Progenitor cell of endocrine pancreas (in vitro differentiated cells): ENCODE measurements at places on chromosomes 2 and 18.

- H3K4me3 ChIP-seq = peak within 1 kb of the TSS; percentile 78
- H3K36me3 ChIP-seq = no peaks in the 10 kb centered on the region
- H3K27ac ChIP-seq = peak within 1 kb of the TSS; percentile 46
Observed at GRCh38 chr18:34224423-34225217, at the start of gene NOL4. Gene NOL4, minus strand, starts transcription at chr18:34224913. Its CDS starts 1,660 bp downstream, at chr18:34223253.

- H3K27ac ChIP-seq = no peak overlapping the region
- H3K36me3 ChIP-seq = no peaks in the 10 kb centered on the region
- no peak overlapping the region for H3K4me3 ChIP-seq
- DNase-seq = no peak
- peaks cover 2% of the 10 kb centered on the region for H3K27me3 ChIP-seq
- no peaks in the 10 kb centered on the region for H3K4me1 ChIP-seq
Observed at GRCh38 chr2:118658596-118659198, 188.8 kb downstream of the EN1 start.

DNA sequence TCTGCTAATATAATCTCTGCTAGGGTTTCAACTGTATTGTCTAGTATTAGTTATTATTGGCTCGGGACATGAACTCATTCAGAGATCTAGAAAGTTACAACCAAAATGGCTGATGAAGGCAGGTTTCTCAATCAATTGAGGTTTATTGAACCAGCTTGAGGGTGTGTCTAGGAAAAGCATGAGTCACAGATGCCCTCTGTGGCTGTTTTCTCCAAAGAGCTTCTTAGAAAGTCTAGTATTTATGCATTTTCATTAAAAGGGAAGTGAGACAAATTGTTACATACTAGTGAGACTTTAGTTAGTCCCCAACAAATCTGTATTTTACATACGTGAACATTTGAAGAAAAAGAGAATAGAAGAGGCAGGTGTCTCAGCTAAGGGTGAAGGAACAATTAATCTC, 23.0 kb upstream of the RTTN start:
- no peak overlapping the region for H3K4me3 ChIP-seq
- H3K36me3 ChIP-seq = peaks cover 1% of the 10 kb centered on the region
- no peak for DNase-seq
- H3K27ac ChIP-seq = no peak overlapping the region
- peaks cover 12% of the 10 kb centered on the region for H3K4me1 ChIP-seq

DNA sequence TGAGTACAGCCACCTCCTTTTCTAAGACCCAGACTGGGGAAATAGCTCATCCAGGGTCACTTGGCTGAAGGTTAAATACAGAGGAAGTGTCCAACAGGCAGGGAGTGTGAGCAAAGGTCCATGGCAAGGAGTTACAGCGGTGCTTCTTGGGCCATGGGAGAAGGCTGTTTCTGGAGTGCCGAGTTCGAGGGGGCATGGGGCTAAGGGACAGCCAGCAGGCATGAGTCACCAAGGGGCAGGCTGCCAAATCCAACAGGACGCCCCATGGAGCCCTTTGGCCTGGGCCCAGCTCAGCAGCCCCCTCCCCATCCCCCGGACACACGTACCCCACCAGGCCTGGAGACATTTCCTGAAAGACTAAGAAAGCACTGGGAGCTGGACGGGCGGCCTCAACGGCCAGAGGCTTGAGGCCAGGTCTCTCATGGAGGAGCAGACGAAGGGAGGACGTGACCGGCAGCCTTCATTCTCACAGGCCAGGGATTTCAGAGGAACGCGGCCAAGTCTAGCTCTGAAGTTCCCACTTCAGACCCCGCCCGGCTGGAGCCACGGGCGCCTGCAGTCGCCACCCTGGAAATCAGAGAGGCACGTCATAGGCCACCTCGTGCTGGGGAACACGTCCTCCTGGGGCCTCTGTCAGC, 160.4 kb downstream of the SMAD7 start:
- H3K27me3 ChIP-seq = peaks cover 2% of the 10 kb centered on the region
- H3K36me3 ChIP-seq = peaks cover 8% of the 10 kb centered on the region
- no peak for DNase-seq
- no peak overlapping the region for H3K27ac ChIP-seq
- no peak overlapping the region for H3K4me3 ChIP-seq

- no peak for DNase-seq
- no peaks in the 10 kb centered on the region for H3K36me3 ChIP-seq
- H3K27ac ChIP-seq = no peak overlapping the region
- H3K27me3 ChIP-seq = no peaks in the 10 kb centered on the region
- peaks cover 6% of the 10 kb centered on the region for H3K4me1 ChIP-seq
- no peak overlapping the region for H3K4me3 ChIP-seq
Observed at GRCh38 chr2:144848423-144848822, 328.5 kb upstream of the ZEB2 start.

GRCh38 chr2:175166216-175166824, 1.7 kb downstream of the ATF2 start:
- H3K27ac ChIP-seq = peak overlapping the region; percentile 99
- peaks cover 1% of the 10 kb centered on the region for H3K36me3 ChIP-seq
- peaks cover 14% of the 10 kb centered on the region for H3K4me1 ChIP-seq
- peak overlapping the region; percentile 99 for H3K4me3 ChIP-seq

- H3K4me1 ChIP-seq = peaks cover 39% of the 10 kb centered on the region
- no peak overlapping the region for H3K4me3 ChIP-seq
- DNase-seq = no peak
- peaks cover 3% of the 10 kb centered on the region for H3K27me3 ChIP-seq
Observed at GRCh38 chr18:48784656-48785055, 166.1 kb downstream of the SMAD7 start.

GRCh38 chr2:56118474-56118873, 65.3 kb upstream of the CCDC85A start:
- DNase-seq = no peak
- H3K4me3 ChIP-seq = no peak overlapping the region
- peak overlapping the region; percentile 2 for H3K27ac ChIP-seq
- H3K36me3 ChIP-seq = no peaks in the 10 kb centered on the region
- H3K4me1 ChIP-seq = peaks cover 29% of the 10 kb centered on the region
- no peaks in the 10 kb centered on the region for H3K27me3 ChIP-seq

GRCh38 chr2:196990788-196991461, 64.4 kb upstream of the PGAP1 start:
- H3K4me3 ChIP-seq = no peak overlapping the region
- no peak overlapping the region for H3K27ac ChIP-seq
- DNase-seq = no peak
- no peaks in the 10 kb centered on the region for H3K36me3 ChIP-seq
- no peaks in the 10 kb centered on the region for H3K27me3 ChIP-seq

- H3K27me3 ChIP-seq = no peaks in the 10 kb centered on the region
- no peak for DNase-seq
- H3K27ac ChIP-seq = no peak overlapping the region
- H3K4me1 ChIP-seq = peaks cover 20% of the 10 kb centered on the region
- H3K36me3 ChIP-seq = no peaks in the 10 kb centered on the region
Observed at GRCh38 chr2:42192652-42193566, 23.8 kb downstream of the EML4 start.

DNA sequence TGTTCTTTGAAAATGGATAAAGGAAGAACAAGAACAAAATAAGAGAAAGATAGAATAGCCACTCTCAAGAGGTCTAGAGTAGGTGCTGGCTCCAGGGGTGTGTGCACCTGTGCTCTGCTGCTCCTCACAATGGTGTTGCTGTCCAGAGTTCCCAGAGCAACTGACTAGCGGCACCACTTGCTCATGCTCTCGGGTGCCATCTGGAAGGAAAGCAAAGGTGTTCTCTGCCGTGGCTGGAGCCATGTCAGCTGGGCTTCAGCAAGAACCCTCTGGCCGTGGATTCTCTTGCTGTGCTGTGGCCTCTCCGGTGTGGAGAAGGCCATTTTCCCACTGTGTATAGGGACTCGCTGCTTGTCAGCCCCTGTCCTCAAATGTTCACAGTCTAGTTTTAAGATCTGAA, 114.6 kb upstream of the TEX51 start:
- no peaks in the 10 kb centered on the region for H3K36me3 ChIP-seq
- H3K4me3 ChIP-seq = no peak overlapping the region
- no peaks in the 10 kb centered on the region for H3K4me1 ChIP-seq
- H3K27me3 ChIP-seq = peaks cover 31% of the 10 kb centered on the region
- DNase-seq = no peak
- H3K27ac ChIP-seq = no peak overlapping the region

DNA sequence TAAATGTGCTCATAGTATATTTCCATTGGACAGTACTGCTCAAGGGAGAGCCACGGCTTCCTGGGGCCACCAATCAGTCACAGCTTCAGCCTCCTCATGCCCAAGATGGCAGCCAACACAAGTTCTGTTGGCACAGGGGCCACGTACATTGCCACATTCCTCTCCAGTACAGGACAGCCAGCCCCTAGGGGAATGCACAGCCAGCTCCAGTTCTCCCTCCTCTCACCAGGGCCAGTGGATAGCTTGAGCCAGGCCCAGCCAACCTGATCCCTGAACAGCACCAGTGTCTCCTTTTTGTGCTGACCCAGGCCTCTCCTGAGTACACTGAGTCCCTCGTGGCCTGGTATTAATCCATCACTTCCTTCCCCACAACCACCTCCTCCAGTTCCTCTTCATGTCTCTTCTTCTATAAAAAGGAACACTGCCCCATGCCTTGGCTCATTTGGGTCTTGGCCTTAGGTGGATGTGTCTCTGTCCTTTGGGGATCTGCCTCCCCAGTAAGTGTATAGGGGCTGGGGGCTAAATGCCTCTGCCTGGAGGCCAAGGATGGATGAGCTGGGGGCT, 168.7 kb downstream of the TNS1 start:
- H3K4me1 ChIP-seq = peaks cover 16% of the 10 kb centered on the region
- H3K27me3 ChIP-seq = no peaks in the 10 kb centered on the region
- H3K36me3 ChIP-seq = no peaks in the 10 kb centered on the region
- DNase-seq = no peak

DNA sequence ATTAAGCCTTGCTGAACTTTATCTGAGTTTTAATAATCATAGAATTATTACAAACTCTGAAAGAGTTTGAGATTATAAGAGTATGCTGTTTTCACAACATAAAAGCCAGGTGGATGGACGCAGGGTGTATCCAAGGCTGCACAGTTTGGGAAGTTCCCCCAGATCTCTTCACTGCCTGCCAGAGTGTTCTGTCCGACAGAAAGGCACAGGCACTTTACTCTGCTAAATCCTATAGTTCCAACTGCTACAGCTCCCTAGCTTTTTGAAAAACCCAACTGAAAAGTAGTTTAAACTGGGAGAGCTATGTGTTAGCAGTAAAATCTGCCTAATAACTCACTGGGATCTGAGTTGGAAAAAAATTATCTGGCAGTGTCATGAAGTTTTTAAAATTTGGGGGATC, 38.0 kb downstream of the MFSD6 start:
- H3K27ac ChIP-seq = no peak overlapping the region
- H3K4me3 ChIP-seq = no peak overlapping the region
- peaks cover 2% of the 10 kb centered on the region for H3K4me1 ChIP-seq
- DNase-seq = no peak
- H3K36me3 ChIP-seq = no peaks in the 10 kb centered on the region

- peaks cover 2% of the 10 kb centered on the region for H3K4me1 ChIP-seq
- no peak overlapping the region for H3K4me3 ChIP-seq
- no peaks in the 10 kb centered on the region for H3K36me3 ChIP-seq
Observed at GRCh38 chr2:13128139-13128538, 411.4 kb downstream of the TRIB2 start.

- no peak for DNase-seq
- no peaks in the 10 kb centered on the region for H3K27me3 ChIP-seq
- H3K4me3 ChIP-seq = no peak overlapping the region
- peaks cover 3% of the 10 kb centered on the region for H3K4me1 ChIP-seq
- H3K36me3 ChIP-seq = peaks cover 2% of the 10 kb centered on the region
- H3K27ac ChIP-seq = no peak overlapping the region
Observed at GRCh38 chr2:136363900-136364299, 246.0 kb upstream of the CXCR4 start.

DNA sequence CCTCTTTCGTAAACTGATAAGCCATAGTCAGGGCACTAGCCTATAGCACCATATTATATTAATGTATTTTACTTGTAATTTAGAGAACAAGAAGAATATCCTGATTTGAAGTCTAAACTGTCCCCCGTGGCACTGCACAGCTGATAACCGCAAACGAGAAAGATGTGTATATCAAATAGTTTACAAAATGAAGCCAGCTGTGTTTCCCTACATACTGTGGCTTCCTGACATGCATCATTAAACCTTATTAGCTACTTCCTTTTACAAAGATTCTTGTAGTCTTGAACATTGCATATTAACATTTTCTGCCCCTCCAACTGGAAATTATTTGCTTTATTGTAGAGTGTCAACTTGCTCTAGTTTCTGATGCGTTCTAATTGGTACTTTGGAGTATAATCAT, 153.5 kb upstream of the NFATC1 start:
- H3K27me3 ChIP-seq = no peaks in the 10 kb centered on the region
- no peak overlapping the region for H3K4me3 ChIP-seq
- peaks cover 2% of the 10 kb centered on the region for H3K36me3 ChIP-seq
- peaks cover 10% of the 10 kb centered on the region for H3K4me1 ChIP-seq
- no peak for DNase-seq
- H3K27ac ChIP-seq = no peak overlapping the region

- no peaks in the 10 kb centered on the region for H3K4me1 ChIP-seq
- peaks cover 5% of the 10 kb centered on the region for H3K27me3 ChIP-seq
- peak within 1 kb of the TSS; percentile 52 for H3K27ac ChIP-seq
- H3K4me3 ChIP-seq = no peak within 1 kb of the TSS
- no peaks in the 10 kb centered on the region for H3K36me3 ChIP-seq
- DNase-seq = no peak
Observed at GRCh38 chr2:26477911-26478253, at the start of gene OTOF. Gene OTOF, minus strand, starts transcription at chr2:26478124.

DNA sequence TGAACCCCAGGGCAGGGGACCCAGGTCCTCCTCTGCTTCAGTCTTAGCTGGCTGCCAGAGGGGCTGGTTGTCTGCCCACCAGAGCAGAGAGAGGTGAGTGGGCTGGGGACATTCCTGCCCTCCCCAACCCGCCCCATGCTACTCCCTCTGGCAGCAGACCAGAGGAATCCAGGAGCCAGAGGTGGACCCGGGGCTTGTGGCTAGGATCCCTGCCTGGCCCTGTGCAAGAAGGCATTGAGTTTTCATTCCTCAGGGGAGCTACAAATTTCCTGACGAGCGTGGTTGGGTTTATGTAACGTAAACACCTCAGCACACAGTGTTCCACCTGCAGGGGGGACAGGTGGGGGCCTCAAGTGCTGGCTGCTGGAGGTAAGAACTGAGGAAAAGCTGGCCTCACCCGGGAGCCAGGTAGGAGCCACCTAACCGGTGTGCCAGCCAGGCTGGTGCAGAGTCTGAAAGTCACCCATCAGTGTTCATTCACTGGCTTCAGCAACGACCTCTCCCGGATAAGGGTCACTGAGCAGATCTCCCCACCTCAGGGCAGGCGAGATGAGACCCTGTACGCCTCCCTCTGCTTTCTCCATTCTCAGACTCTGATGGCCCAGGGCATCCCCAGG, 246.8 kb downstream of the DYSF start:
- H3K27ac ChIP-seq = no peak overlapping the region
- no peaks in the 10 kb centered on the region for H3K36me3 ChIP-seq
- H3K4me3 ChIP-seq = no peak overlapping the region
- H3K27me3 ChIP-seq = peaks cover 6% of the 10 kb centered on the region
- no peak for DNase-seq

GRCh38 chr18:68660354-68661183, 54.3 kb downstream of the TMX3 start:
- no peaks in the 10 kb centered on the region for H3K36me3 ChIP-seq
- H3K27me3 ChIP-seq = peaks cover 5% of the 10 kb centered on the region
- H3K4me3 ChIP-seq = no peak overlapping the region
- H3K27ac ChIP-seq = no peak overlapping the region
- no peaks in the 10 kb centered on the region for H3K4me1 ChIP-seq
